ENCODE measurements at places on chromosomes 11 and 22. TPM values are rescaled to one million over a fixed set of nuclear protein-coding genes. Genes with fewer than 3 reads are reported as not detected.
A peak's percentile ranks its signal among the peaks of the same experiment; 100 is the strongest.

Gene SRSF8
- 42.2 TPM for total RNA-seq

Gene GAL3ST1
- total RNA-seq: 2.5 TPM

Gene SLC15A3
- total RNA-seq: 139 TPM

Gene OR4X1
- total RNA-seq: not detected

DNA sequence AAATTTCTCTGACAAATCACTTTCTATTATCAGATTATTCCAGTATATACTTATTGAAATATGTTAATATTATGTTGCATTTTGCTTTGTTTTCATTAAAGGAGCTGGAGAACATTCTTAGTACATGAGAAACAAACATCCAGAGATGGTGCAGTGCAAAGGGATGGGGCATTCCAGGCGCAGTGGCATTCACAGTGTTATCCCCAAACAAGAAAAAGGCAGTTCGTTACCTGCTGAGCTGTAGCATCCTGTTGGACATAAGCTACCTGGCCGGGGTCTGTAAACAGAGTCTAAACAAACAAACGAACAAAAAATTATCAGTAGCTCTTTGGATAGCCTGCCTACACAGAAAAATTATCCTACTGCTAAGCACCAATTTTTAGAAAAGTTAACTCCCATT lies 47.4 kb downstream of the PRDM10 start:
- H3K27ac ChIP-seq: no peak overlapping the region
- DNase-seq: no peak
- no peaks in the 10 kb centered on the region for H3K27me3 ChIP-seq

DNA sequence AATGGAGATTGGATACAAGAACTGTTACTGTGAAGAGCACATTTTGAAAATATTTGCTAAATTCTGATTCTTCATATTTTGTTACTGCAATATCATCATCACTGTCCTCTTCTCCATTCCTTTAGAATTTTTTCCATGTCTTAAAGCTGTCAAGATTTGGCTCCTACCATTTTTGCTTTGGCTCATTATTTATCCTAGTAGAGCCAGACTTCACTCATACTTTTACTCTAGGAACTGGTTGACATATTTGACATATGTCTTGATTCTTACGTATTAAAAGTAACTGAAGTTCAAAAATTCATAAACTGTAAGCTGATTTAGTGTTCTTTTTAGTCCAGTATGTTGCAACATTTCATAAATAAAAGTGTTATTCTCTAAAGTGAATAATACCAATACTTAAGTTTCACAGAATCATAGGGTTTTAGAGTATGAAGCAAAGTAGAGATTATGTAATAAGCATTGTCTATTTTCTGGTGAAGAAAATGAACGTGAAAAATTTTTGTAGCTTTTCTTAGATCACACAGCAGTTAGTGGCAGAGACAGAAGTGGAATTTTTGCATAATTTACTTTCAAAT lies 225.6 kb downstream of the TMEM135 start:
- no peak for DNase-seq
- no peak overlapping the region for H3K27ac ChIP-seq
- H3K27me3 ChIP-seq: no peaks in the 10 kb centered on the region
- H3K4me1 ChIP-seq: no peaks in the 10 kb centered on the region
- no peak overlapping the region for H3K4me3 ChIP-seq

GRCh38 chr22:46573781-46574437 lies 36.5 kb upstream of the CELSR1 start:
- H3K27ac ChIP-seq: no peak overlapping the region
- peaks cover 27% of the 10 kb centered on the region for H3K4me1 ChIP-seq
- no peaks in the 10 kb centered on the region for H3K27me3 ChIP-seq
- H3K4me3 ChIP-seq: no peak overlapping the region

GRCh38 chr22:49933236-49934159 lies 15.1 kb downstream of the CRELD2 start:
- H3K27me3 ChIP-seq: peaks cover 8% of the 10 kb centered on the region
- peak overlapping the region; percentile 95 for H3K27ac ChIP-seq
- H3K4me3 ChIP-seq: peak overlapping the region; percentile 63
- peak; percentile 75 for DNase-seq
- peaks cover 50% of the 10 kb centered on the region for H3K4me1 ChIP-seq
- H3K36me3 ChIP-seq: no peaks in the 10 kb centered on the region

DNA sequence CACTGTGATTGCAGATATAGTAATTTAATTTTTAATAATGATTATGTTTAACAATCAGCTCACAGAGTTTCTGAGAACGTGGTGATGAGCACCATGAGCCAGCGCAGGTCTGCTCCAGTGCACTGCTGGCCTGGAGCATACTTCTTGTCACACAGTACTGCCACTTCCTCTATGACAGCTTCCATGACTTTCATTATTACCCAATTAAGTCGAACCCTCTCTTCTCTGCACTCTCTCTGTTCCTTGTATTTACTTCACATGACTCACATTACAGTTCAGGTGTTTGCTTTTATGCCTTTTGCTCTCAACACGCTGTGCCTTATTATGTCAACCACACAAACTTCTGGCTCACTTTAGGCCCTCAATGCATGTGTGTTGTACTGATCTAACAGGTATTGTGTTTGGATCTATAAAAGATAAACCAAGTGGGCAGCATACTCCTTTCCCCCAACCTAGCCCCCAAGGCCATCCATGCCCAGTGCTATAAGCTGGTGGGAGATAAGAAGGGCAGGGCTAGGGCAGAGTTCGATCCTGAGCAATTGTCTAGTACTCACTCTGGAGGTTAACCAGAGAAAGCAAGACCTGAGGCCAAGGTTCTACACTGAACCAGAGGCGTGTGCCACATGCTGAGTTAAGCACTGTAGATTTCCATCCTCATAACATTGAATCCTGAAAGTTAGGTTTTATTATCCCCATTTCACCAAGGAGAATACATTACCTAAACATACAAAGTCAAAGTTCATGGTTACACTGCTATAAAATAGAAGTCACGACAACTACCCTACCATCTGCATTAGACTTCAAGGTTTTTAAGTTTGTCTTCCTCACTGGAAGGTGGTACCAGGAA lies 356.5 kb downstream of the INSC start:
- no peak overlapping the region for H3K4me3 ChIP-seq
- H3K36me3 ChIP-seq: no peaks in the 10 kb centered on the region
- H3K4me1 ChIP-seq: no peaks in the 10 kb centered on the region
- DNase-seq: no peak
- no peaks in the 10 kb centered on the region for H3K27me3 ChIP-seq
- H3K27ac ChIP-seq: no peak overlapping the region
